Cardiac muscle cell (in vitro differentiated cells and primary cell): ENCODE measurements at places on chromosomes 11 and 22. TPM values are rescaled to one million over a fixed set of nuclear protein-coding genes. Genes with fewer than 3 reads are reported as not detected.
A peak's percentile ranks its signal among the peaks of the same experiment; 100 is the strongest.

Gene CLCF1
- 1.1 and 2.4 TPM in 2 replicates for total RNA-seq

DNA sequence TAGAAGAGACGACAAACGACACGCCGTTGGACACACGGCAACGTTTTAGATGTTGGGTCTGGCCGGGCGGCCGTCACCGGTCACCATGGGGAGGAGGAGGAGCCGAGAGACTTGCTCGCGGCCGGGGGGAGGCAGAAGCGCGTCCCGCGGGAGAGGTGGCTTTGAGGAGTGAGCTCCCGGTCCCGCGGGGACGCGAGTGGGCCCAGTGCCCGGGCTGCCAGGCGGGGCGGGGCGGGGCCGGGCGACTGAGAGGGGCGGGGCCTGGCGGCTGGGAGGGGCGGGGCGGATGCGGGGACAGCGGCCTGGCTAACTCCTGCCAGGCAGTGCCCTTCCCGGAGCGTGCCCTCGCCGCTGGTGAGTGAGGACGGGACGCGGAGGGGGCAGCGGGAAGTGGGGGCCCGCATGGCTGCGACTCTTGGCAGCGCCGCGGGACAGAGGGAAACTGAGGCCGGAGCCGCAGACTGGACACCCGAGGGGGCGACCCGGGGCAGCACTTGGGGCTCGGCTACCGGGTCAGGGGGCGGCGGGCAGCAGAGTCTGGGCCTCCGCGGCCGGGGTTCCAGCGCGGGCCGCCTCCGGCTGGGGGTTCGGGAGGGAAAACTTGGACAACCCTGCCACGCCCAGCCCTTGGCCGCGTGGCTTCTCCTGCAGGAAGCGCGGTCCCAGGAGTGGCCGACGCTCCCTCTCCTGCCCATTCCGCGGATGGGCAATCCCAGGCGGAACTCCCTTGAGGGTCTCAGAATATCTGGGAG lies at the start of gene TSPO:
Gene TSPO (plus strand): TSS at position 309 of the 752 bp plus-strand sequence. CDS start 7,680 bp downstream, outside the sequence.
- H3K36me3 ChIP-seq: no peaks in the 10 kb centered on the region
- H3K27ac ChIP-seq: no peak within 1 kb of the TSS
- DNase-seq: peak; percentile 59
- H3K27me3 ChIP-seq: peaks cover 11% of the 10 kb centered on the region

Gene TBX10
- not detected in 2 replicates for total RNA-seq

DNA sequence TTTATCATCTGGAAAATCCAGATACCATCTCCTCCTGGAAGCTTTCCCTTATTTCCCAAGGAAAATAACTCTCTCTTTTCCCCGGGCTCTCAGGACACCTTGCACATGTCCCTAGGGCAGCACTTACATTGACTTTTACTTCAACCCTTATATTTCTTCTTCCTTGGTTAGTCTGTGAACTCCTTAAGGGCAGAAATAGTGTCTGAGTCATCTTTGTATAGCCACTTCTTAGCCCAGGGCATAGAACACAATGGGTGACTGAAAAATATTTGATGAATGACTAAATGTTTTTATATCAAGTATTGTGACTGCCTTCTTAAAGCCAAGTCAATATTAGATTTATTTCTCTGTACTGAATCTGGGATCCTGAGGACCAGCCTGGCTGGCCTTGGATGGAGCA lies 45.4 kb upstream of the MYOD1 start:
- H3K36me3 ChIP-seq: no peaks in the 10 kb centered on the region
- H3K4me3 ChIP-seq: no peak overlapping the region
- no peaks in the 10 kb centered on the region for H3K4me1 ChIP-seq
- H3K27ac ChIP-seq: no peak overlapping the region
- no peak for DNase-seq

DNA sequence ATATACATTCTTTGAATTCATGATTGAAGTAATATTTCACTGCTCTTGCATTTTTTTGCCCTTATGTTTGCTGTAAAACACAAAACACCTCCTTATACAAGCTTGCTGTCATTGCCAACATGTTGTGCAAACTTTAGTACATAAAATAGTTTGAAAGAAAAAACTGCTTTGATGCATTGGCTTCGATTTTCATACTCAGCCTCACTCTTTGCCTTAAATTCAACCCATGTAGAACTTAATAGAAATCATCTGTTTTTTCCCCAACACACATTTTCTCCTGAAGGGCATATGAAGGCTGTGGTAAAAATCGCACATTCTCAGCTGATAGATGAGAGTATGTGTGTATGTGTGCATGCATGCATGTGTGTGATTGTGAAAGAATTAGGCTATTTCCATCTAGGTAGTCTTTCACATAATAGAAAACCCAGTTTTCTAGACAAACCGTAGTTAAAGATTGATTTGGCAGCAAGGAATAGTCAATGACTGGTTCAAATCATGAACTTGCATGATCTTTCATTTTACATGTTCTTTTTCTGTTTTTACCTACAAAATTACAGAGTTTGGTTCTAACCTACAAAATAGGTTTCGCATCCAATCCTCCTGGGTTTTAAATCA lies 72.8 kb upstream of the MTMR2 start:
- H3K27ac ChIP-seq: no peak overlapping the region
- H3K27me3 ChIP-seq: no peaks in the 10 kb centered on the region
- H3K4me1 ChIP-seq: peaks cover 18% of the 10 kb centered on the region
- no peaks in the 10 kb centered on the region for H3K36me3 ChIP-seq

Gene KRTAP5-7
- not detected in 2 replicates for total RNA-seq

Gene FXYD6
- 324 and 403 TPM in 2 replicates for total RNA-seq

Gene LRRC56
- total RNA-seq: 2.6 and 4.5 TPM in 2 replicates

- DNase-seq: no peak
- H3K27ac ChIP-seq: no peak overlapping the region
- H3K36me3 ChIP-seq: no peaks in the 10 kb centered on the region
- H3K27me3 ChIP-seq: no peaks in the 10 kb centered on the region
- H3K4me1 ChIP-seq: no peaks in the 10 kb centered on the region
Observed at GRCh38 chr11:72174302-72175070, 17.5 kb upstream of the FOLR1 start.

GRCh38 chr11:91872243-91872642 lies 352.4 kb upstream of the FAT3 start:
- no peak overlapping the region for H3K4me3 ChIP-seq
- peak overlapping the region; percentile 85 for H3K27ac ChIP-seq

- peaks cover 7% of the 10 kb centered on the region for H3K4me1 ChIP-seq
- H3K4me3 ChIP-seq: no peak overlapping the region
- H3K27me3 ChIP-seq: no peaks in the 10 kb centered on the region
- no peaks in the 10 kb centered on the region for H3K36me3 ChIP-seq
- no peak overlapping the region for H3K27ac ChIP-seq
Observed at GRCh38 chr22:44488354-44488753, 9.7 kb downstream of the RTL6 start.

Gene SRPRA
- 42.9 and 60.2 TPM in 2 replicates for total RNA-seq

GRCh38 chr11:12454782-12455181 lies 77.4 kb downstream of the PARVA start:
- DNase-seq: no peak
- H3K27me3 ChIP-seq: no peaks in the 10 kb centered on the region
- H3K36me3 ChIP-seq: no peaks in the 10 kb centered on the region
- H3K4me1 ChIP-seq: peaks cover 13% of the 10 kb centered on the region

Gene APLNR
- total RNA-seq: 9.8 and 16.0 TPM in 2 replicates

GRCh38 chr11:113876074-113876797 lies 864 bp upstream of the USP28 start:
- DNase-seq: no peak
- no peaks in the 10 kb centered on the region for H3K27me3 ChIP-seq
- no peaks in the 10 kb centered on the region for H3K36me3 ChIP-seq
- H3K4me1 ChIP-seq: peaks cover 20% of the 10 kb centered on the region

DNA sequence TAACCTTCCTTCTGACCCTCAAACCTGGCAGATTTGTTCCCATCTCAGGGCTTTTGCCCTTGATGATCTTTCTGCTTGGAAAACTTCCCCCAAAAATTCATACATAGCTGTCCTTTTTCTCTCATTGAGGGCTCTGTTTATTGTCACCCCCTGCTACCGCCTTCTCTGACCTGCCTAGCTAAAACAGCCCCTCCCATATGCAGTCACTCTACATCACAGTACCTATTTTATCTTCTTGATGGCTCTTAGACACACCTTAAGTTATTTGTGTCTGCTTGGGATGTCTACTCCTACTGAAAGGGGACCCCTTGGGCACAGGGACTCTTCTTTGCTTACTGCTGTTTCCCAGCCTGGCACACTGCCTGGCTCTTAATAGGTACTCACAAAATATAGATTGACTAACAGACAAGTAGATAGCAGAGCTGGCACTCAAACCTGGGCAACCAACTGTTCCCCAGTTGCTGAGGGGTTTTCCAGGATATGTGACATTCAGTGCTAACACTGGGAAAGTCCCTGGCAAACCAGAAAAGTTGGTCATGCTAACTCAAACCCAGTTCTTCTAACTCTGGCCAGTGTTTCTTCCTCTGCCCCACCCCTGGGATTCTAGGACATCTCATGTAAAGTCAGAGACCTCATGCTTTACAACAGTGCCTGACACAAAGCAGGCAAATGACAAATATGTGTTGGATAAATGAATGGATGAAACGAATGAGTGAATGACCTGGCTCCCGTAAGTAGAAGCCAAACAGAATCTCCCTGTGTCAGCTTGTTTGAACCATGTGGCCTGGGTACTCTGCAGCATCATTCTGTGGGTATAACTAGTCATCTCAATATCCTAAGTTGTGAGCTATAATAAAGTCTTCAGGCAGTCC lies 19.8 kb upstream of the FJX1 start:
- H3K4me3 ChIP-seq: no peak overlapping the region
- no peak overlapping the region for H3K27ac ChIP-seq
- H3K4me1 ChIP-seq: no peaks in the 10 kb centered on the region
- H3K27me3 ChIP-seq: peaks cover 9% of the 10 kb centered on the region
- no peaks in the 10 kb centered on the region for H3K36me3 ChIP-seq

DNA sequence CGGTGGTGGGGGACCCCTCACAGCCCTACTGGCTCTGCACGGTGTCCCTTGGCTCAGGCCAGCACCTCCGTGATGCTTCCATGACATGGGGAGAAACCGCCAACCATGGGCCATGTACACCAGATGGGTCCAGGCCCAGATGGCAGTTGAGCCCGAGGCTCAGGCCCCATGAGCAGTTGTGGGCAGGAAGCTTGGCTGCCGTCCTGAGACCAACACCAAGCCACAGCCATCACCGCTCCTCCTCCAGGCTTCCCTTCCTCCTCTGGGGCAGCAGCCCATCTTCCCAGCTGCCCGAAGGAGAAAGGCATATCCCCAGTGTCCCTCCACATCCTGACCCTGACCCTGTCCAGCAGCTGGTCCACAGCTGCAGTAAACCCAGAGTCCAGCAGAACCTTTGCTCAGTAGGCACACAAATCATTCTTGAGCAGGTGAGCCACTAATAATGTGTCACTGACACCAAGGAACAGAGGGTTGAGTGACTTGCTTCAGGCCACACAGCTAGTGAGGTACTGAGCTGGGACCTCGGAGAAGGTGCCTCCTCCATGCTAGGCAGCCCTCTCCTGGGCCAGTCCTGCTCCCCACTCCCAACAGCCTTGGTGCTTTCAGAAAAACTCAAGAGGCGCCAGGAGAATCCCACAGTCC lies 204.9 kb downstream of the CTTN start:
- H3K27me3 ChIP-seq: no peaks in the 10 kb centered on the region
- H3K36me3 ChIP-seq: no peaks in the 10 kb centered on the region
- no peaks in the 10 kb centered on the region for H3K4me1 ChIP-seq
- H3K27ac ChIP-seq: no peak overlapping the region
- DNase-seq: no peak

DNA sequence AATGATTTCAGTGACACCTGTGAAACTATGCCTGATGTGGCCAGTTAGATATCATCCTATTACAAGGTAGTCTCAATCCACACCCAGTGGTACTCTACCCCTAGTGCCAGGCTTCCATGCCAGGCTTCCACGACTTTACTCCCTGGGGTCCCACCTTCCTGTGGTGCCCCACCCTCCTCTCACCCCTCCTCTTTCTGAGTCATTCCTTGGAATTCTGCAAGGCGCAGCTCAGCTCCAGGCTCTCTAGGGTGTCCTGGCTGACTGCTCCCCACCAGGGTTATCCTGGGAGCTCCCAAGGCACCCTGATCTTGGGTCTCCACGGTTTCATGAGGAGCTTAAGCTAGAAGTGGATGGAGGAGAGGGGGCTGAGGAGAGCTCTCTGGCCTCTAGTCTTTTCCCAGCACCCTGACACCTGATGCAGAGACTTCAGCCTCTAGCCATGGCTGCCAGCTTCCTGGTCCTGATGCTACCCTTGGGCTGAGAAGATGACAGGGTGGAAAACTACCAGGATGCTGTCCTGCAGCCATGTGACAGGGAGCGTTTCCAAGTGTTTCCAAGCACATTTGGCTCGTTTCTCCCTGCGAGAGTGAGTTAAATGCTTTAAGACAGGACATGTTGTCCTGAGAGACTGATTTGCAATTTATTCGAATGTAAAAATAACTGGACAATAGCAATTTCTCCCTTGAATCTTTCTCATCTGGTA lies 1461.2 kb downstream of the TBC1D22A start:
- H3K4me1 ChIP-seq: no peaks in the 10 kb centered on the region
- H3K27ac ChIP-seq: no peak overlapping the region
- H3K36me3 ChIP-seq: no peaks in the 10 kb centered on the region

DNA sequence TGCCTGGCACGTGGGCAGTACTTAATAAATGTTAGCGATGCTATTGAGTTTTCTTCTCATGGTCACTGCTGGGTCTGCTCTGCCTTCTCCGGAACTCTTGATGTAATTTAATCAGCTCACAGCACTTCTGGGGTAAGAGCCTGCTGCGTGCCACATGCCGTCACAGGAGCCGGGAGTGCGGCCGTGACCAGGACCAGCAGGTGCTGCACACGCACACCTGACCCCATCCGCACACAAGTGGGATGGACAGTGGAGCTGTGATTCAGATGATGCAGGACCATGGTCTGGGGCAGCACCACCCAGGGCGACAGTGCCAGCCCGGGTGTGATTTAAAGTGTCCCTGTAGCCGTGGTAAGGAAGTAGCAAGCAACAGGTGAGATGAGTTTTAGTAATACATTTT lies 61.2 kb downstream of the TBC1D22A start:
- H3K27me3 ChIP-seq: no peaks in the 10 kb centered on the region
- no peak for DNase-seq
- no peak overlapping the region for H3K4me3 ChIP-seq
- H3K27ac ChIP-seq: no peak overlapping the region
- no peaks in the 10 kb centered on the region for H3K4me1 ChIP-seq

DNA sequence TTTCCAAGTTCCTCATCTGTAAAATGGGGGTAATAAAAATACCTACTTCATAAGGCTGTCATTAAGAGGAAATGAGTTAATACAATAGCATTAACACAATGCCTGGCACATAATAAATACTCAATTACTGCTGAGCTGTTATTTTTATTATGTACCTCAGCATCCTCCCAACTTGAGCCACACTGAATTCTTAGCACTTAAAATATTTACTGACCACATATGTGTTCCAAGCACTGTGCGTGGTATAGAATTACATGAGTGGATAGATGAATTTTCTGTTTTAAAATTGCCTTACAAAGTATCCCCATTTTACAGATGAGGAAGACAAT lies 139.0 kb upstream of the TIMP3 start:
- H3K4me1 ChIP-seq: no peaks in the 10 kb centered on the region
- peaks cover 16% of the 10 kb centered on the region for H3K27me3 ChIP-seq
- H3K4me3 ChIP-seq: no peak overlapping the region
- no peaks in the 10 kb centered on the region for H3K36me3 ChIP-seq
- no peak for DNase-seq

Gene MFRP
- total RNA-seq: not detected in 2 replicates
